Adrenal gland (tissue), 19 donors: ENCODE measurements at places on chromosomes 16 and 17. TPM values are rescaled to one million over a fixed set of nuclear protein-coding genes. Genes with fewer than 3 reads are reported as not detected.

The SMIM5 gene
- polyA plus RNA-seq: 2.6 TPM

The TEPSIN gene
- polyA plus RNA-seq: 68.1 TPM

The ELMO3 gene
- polyA plus RNA-seq: 7.0 TPM

The HID1 gene
- 42.6 TPM for polyA plus RNA-seq

The HOXB3 gene
- polyA plus RNA-seq: 11.4 TPM

The OR1A1 gene
- polyA plus RNA-seq: not detected

The CLDN7 gene
- 9.7 TPM for polyA plus RNA-seq

The CHST4 gene
- polyA plus RNA-seq: 1.9 TPM

The AIPL1 gene
- not detected for polyA plus RNA-seq

The PRR35 gene
- polyA plus RNA-seq: not detected

The CSH1 gene
- polyA plus RNA-seq: not detected

The SEZ6L2 gene
- 20.1 TPM for polyA plus RNA-seq

The KRTAP4-4 gene
- not detected for polyA plus RNA-seq

The SERPINF2 gene
- 6.4 TPM for polyA plus RNA-seq

The C1QTNF8 gene
- polyA plus RNA-seq: 0.64 TPM

The C17orf50 gene
- polyA plus RNA-seq: not detected

The SULT1A4 gene
- polyA plus RNA-seq: 3.5 TPM

The SDR42E2 gene
- polyA plus RNA-seq: not detected

The OSGIN1 gene
- polyA plus RNA-seq: 39.7 TPM

The IL17C gene
- polyA plus RNA-seq: not detected

The SPNS2 gene
- 25.1 TPM for polyA plus RNA-seq

The CTRB2 gene
- 0.88 TPM for polyA plus RNA-seq

The SPHK1 gene
- 14.0 TPM for polyA plus RNA-seq

The CACNG5 gene
- polyA plus RNA-seq: not detected

The SULT1A3 gene
- 125 TPM for polyA plus RNA-seq
